ENCODE measurements at places on chromosomes 3 and 15.

DNA sequence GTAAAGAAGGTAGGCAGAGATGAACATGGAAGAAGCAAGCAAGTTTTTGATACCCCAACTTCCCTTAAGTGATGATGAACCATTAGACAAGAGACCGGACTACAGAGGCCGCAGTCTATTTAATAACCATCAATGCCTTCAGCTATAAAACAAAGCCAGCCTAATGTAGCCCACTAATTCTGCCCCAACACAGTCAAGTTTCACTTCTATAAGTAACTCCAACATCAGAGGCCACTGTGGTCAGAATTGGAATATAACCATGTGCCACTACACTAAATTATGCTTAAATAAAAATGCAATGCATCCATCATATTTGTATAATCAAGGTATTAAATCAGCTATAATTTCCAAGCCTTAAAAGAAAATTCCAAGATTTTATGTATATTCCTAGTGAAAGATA, 234.7 kb downstream of the FOXP1 start:
- H3K4me3 ChIP-seq = no peak overlapping the region
- H3K4me1 ChIP-seq = no peaks in the 10 kb centered on the region
- no peak overlapping the region for H3K27ac ChIP-seq
- no peaks in the 10 kb centered on the region for H3K36me3 ChIP-seq
- DNase-seq = no peak

DNA sequence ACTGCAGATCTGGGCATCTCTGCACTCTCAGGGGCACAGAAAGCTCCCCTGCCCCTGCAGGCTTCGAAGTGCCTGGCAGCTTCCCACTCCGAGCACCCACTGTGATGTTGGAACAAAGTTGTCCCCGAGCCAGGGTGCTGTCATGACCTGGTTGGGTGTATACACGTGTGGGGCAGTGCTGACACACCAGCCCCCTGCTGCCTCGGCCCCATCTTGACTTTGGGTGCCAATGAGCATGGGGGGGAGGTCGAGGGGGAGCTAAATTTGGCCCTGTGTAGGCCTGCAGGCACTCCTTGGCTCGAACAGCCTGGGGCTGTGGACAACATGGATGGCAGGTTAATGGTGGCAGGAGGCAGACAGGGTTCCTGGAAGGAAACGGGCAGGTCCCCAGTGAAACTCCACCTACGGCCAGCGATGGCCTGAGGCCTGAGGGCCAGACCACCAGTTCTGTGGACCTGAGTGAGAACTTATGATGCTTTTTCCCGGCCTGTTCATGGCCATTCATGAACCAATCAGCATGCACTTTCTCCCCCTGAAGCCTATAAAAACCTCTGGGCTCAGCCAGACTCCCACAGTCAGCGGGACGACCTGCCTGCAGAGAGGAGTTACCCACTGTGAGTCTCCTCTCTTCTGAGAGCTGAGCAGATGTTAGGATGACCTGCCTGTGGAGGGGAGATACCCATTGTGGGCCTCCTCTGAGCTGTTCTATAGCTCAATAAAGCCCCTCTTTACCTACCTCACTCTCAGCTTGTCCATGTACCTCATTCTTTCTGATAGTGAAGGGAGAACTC, 1029.1 kb upstream of the GBE1 start:
- no peaks in the 10 kb centered on the region for H3K4me1 ChIP-seq
- H3K27ac ChIP-seq = no peak overlapping the region
- no peaks in the 10 kb centered on the region for H3K27me3 ChIP-seq
- no peaks in the 10 kb centered on the region for H3K36me3 ChIP-seq
- DNase-seq = no peak

- H3K36me3 ChIP-seq = peaks cover 10% of the 10 kb centered on the region
- H3K27ac ChIP-seq = no peak overlapping the region
- H3K4me1 ChIP-seq = peaks cover 24% of the 10 kb centered on the region
- no peaks in the 10 kb centered on the region for H3K27me3 ChIP-seq
- no peak overlapping the region for H3K4me3 ChIP-seq
Observed at GRCh38 chr3:50241163-50241562, 5.2 kb downstream of the GNAI2 start.

- no peak for DNase-seq
- no peaks in the 10 kb centered on the region for H3K27me3 ChIP-seq
- H3K36me3 ChIP-seq = no peaks in the 10 kb centered on the region
- H3K4me1 ChIP-seq = no peaks in the 10 kb centered on the region
- H3K4me3 ChIP-seq = no peak overlapping the region
- H3K27ac ChIP-seq = no peak overlapping the region
Observed at GRCh38 chr15:98694161-98694560, 45.8 kb downstream of the IGF1R start.

DNA sequence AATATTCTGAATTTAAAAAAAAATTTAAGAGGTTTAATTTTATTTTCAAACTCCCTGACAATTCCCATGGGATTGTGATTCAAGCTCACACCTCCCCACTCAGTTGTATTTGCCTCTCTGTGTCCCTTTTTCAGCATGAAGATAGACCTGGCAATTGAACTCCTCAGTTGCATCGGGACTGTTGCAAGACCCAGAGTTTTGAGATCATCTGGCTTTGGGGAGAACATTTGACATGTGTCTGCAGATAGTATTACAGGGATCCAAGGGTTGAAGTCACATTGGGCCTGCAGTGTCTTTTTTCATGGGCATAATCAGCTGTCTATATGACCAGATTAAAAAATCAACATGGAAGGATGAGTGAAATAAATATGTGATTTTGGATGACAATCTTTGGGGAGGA, 91.1 kb upstream of the EOMES start:
- H3K4me3 ChIP-seq = no peak overlapping the region
- H3K27ac ChIP-seq = no peak overlapping the region
- no peaks in the 10 kb centered on the region for H3K36me3 ChIP-seq

GRCh38 chr3:124318014-124318413, 326.1 kb upstream of the ROPN1 start:
- no peak overlapping the region for H3K4me3 ChIP-seq
- peaks cover 10% of the 10 kb centered on the region for H3K4me1 ChIP-seq
- H3K27me3 ChIP-seq = peaks cover 18% of the 10 kb centered on the region
- no peak overlapping the region for H3K27ac ChIP-seq
- no peak for DNase-seq

- H3K27ac ChIP-seq = no peak overlapping the region
- no peaks in the 10 kb centered on the region for H3K36me3 ChIP-seq
- DNase-seq = peak; percentile 31
- H3K4me3 ChIP-seq = 0 out of 2 replicates have a peak overlapping the region, but pooled peaks have one; percentile 12
- H3K27me3 ChIP-seq = no peaks in the 10 kb centered on the region
- H3K4me1 ChIP-seq = peaks cover 22% of the 10 kb centered on the region
Observed at GRCh38 chr3:29285471-29286071, 4.7 kb downstream of the RBMS3 start.

- H3K27ac ChIP-seq = no peak overlapping the region
- no peaks in the 10 kb centered on the region for H3K27me3 ChIP-seq
- H3K36me3 ChIP-seq = no peaks in the 10 kb centered on the region
- H3K4me1 ChIP-seq = peaks cover 8% of the 10 kb centered on the region
- DNase-seq = no peak
Observed at GRCh38 chr3:112761062-112761638, 85.5 kb downstream of the CD200R1L start.

Measured in PC-3 (cell line).